ENCODE measurements at places on chromosomes 7 and 10.

GRCh38 chr7:17706734-17707133, 233.6 kb downstream of the SNX13 start:
- DNase-seq = no peak

DNA sequence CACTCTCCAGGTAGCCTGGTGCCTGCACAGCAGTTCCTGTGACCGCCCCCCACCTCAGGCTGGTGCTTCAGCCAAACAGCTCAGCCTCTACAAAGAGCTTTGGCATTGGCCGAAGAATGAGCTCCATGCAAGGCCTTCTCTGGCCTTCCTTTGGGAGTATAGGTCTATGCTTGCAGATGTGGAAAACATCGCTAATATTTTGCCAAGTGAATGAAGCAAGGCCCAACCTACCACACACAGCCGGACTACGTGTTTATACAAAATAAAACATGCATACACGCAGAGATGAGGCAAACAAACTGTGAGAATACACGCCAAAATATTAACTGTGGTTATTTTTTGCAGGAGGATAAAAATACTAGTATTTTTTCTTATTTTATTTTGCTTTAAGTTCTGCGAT, 416.2 kb upstream of the C7orf33 start:
- no peak for DNase-seq

DNA sequence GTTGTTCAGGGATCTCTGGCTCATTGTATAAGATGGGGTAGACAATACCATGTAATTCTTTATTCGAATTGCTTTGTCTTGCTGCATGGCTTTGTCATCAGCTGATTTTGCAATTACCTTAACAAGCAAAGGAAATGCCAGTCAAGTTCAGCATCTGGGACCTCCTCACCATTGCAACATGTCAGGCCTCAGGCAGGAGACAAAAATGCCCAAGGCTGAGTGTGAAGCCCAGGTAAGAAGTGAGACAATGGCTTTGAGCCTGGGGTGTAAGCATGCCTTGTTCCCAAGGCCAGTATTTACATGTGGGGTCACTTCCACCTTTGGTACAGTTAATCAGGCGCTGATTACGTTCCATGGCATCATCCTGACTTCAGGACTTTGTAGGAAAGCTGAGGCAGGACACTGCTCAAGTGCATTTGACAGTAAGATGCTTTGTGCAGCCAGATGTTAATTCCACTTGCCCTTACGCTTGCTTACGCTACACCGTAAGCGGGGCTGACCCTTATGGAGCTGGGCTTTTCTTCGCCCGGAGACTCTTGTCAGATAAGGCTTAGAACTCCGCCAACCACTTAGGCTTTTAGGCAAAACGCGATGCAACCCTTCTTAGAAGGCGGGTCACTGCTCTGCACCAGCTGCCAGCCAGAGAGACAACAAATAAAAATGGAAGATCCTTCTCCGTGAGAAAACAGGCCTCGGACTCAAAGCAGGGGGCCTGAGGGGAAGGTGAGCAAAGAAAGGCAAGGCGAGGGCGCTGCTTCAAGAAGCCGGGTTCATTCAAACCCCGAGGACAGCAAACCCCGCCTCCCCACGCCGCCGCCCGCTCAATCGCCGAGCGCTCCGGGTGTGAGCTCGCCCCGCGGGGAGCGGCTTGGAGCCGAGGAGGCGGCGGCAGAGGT, 1.3 kb upstream of the SP4 start:
- DNase-seq = no peak

DNA sequence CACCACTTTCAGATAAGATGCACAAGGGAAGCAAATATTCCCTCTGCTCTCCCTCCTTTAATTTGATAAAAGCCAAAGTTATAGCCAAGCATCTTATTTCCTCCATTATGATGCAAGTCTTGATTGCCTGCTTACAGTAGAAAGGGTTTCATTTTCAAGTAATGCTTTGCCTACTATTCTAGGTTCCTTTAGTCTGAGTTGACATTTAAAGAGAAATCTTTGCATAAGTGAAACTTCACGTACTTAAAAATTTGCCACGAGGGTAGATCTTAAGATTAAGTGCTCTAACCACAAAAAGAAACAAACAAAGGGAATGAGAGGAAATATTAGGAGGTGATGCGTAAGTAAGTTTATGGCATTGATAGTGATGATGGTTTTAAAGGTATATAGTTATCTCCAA, 78.1 kb upstream of the VWDE start:
- DNase-seq = no peak
